ENCODE measurements at places on chromosomes 1 and 21.

DNA sequence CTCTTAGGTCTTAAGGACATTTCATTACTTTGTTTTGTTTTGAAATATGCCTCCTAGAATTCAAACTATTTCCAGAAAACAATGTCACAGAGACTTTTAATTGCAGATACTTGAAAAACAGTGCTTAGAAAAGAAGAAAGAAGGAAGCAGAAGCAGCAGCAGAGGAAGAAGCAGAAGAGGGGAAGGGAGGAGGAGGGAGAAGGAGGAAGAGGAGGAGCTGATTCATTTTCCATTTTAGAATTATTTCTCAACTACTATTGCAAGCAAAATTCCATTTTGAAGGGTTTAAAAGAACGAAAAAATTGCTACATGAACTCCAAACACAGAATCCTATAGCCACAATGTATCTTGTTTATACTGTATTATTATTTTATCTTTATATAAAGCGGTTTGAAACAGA is 13.9 kb downstream of the RC3H1 start:
- peaks cover 48% of the 10 kb centered on the region for H3K4me1 ChIP-seq
- H3K4me3 ChIP-seq, result no peak overlapping the region
- no peak for DNase-seq

GRCh38 chr1:115404911-115405310 is 66.9 kb upstream of the NGF start:
- no peak overlapping the region for H3K27ac ChIP-seq
- H3K4me1 ChIP-seq, result no peaks in the 10 kb centered on the region
- no peak overlapping the region for H3K4me3 ChIP-seq
- peaks cover 6% of the 10 kb centered on the region for H3K27me3 ChIP-seq
- DNase-seq, result no peak

GRCh38 chr1:232675260-232675659 is 45.3 kb upstream of the SIPA1L2 start:
- no peaks in the 10 kb centered on the region for H3K36me3 ChIP-seq
- DNase-seq, result no peak
- no peaks in the 10 kb centered on the region for H3K4me1 ChIP-seq
- H3K4me3 ChIP-seq, result no peak overlapping the region
- H3K27ac ChIP-seq, result no peak overlapping the region
- peaks cover under 1% of the 10 kb centered on the region for H3K27me3 ChIP-seq

DNA sequence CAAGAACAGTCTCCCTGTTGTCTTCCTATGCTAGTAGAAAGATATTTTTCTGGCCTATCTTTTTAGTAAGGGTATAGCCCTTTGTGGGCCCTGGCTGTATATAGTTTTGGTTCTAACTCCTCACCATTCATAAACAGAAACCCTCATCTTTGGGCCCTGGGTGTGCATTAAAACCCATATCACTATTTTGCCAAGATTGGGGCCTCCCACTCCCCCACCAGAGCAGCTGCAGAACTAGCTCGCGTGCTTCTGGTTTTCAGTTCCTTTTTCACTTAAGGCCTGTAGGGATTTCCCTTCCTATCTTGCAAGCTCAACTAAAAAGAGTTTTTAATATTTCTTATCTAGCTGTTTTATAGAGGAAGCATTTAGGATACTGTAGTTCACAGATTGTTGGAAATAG is 106.4 kb downstream of the RGL1 start:
- peaks cover 22% of the 10 kb centered on the region for H3K4me1 ChIP-seq
- H3K27me3 ChIP-seq, result no peaks in the 10 kb centered on the region
- DNase-seq, result peak; percentile 61
- no peak overlapping the region for H3K4me3 ChIP-seq
- H3K36me3 ChIP-seq, result peaks cover 4% of the 10 kb centered on the region

DNA sequence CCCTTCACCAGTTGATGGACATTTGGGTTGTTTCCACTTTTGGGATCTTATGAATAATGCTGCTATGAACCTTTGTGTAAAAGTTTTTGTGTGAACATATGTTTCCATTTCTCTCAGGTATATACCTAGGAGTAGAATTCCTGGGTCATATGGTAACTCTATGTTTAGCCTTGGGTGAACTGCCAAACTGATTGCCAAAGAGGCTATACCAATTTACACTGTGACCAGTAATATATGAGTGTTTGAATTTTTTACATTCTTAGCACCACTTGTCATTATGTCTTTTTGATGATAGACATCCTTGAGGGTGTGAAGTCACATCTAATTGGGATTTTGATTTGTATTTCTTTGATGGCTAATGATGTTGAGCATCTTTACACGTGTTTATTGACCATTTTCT is 290.1 kb downstream of the DUSP10 start:
- no peaks in the 10 kb centered on the region for H3K36me3 ChIP-seq
- peaks cover 14% of the 10 kb centered on the region for H3K4me1 ChIP-seq
- H3K27ac ChIP-seq, result no peak overlapping the region

GRCh38 chr21:29376556-29376955 is 77.8 kb downstream of the BACH1 start:
- no peaks in the 10 kb centered on the region for H3K27me3 ChIP-seq
- peaks cover 8% of the 10 kb centered on the region for H3K36me3 ChIP-seq
- H3K27ac ChIP-seq, result no peak overlapping the region
- peaks cover 15% of the 10 kb centered on the region for H3K4me1 ChIP-seq

GRCh38 chr1:203985044-203985443 is 87.9 kb upstream of the SOX13 start:
- H3K27ac ChIP-seq, result no peak overlapping the region
- DNase-seq, result no peak
- H3K36me3 ChIP-seq, result no peaks in the 10 kb centered on the region
- H3K27me3 ChIP-seq, result no peaks in the 10 kb centered on the region
- no peaks in the 10 kb centered on the region for H3K4me1 ChIP-seq
- no peak overlapping the region for H3K4me3 ChIP-seq

DNA sequence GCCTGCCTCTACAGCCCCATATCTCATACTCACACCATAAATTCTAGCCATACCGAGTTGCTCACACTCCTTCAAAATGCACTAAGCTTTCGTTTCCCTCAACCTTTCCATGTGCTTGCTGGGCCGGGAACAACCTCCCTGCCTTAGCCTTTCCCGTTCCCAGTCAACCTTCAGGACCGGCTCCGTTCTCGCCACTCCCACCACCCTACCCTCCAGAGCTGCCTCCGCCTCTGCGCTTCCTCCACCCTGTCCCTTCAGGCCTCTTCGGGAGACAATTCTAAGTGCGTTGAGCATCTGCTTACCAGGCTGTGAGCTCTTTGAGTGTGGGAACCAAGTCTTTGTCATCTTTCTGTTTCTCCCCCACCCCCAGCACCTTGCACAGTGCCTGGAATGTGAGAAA is 31.6 kb downstream of the KCNN3 start:
- no peak overlapping the region for H3K27ac ChIP-seq
- H3K4me1 ChIP-seq, result no peaks in the 10 kb centered on the region
- peaks cover 1% of the 10 kb centered on the region for H3K27me3 ChIP-seq

DNA sequence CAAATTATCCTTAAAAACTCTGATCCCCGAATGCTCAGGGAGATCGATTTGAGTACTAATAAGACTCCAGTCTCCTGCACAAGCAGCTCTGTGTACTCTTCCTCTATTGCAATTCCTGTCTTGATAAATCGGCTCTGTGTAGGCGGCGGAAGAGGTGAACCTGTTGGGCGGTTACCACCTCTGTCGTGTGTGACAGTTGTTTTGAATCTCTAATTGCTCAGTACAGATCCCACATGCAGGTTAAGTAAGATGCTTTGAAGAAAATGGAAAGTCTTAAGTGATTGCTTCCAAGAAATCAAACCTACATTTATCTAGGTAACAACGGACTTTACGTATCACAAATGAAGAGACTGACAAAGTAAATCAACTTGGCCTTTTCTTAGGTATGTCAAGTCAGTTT is 35.5 kb downstream of the COA6 start:
- H3K27ac ChIP-seq, result peak overlapping the region; percentile 84
- H3K27me3 ChIP-seq, result no peaks in the 10 kb centered on the region
- peak; percentile 87 for DNase-seq

GRCh38 chr1:154948079-154948478 is 7.8 kb downstream of the PBXIP1 start:
- H3K4me1 ChIP-seq, result peaks cover 46% of the 10 kb centered on the region
- no peak for DNase-seq
- H3K36me3 ChIP-seq, result peaks cover 20% of the 10 kb centered on the region
- H3K27ac ChIP-seq, result no peak overlapping the region

- no peaks in the 10 kb centered on the region for H3K27me3 ChIP-seq
- peaks cover 9% of the 10 kb centered on the region for H3K4me1 ChIP-seq
- H3K27ac ChIP-seq, result no peak overlapping the region
Measured at GRCh38 chr1:213070406-213070805, 19.4 kb downstream of the RPS6KC1 start.

DNA sequence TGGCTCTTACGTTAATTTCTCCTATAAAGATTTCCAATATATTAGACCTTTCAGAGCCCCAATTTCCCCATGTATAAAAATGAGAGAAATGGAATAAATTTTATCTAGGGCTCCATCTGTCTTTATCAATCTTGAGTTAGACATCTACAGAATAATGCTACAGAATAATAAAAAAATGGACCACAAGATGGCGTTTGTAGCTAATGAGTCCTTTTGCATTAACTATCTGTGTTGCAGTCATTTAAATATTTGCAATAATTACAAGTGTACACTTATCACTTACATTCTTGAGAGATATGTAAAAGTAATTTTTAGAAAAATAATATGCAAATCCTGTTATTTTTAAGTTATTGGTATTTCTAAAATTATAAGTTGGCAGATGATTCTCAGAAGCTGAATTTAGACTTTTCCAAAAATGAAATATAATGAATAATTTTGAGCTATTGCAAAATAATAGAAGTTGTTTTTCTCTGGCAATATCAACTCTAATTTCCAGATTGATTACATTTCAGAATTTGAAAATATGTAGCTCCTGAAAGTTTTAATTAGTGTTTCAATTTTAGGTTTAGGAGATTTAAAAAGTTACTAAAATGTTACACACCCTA is 87.7 kb downstream of the SNX7 start:
- no peak overlapping the region for H3K4me3 ChIP-seq
- no peak overlapping the region for H3K27ac ChIP-seq
- no peak for DNase-seq
- H3K36me3 ChIP-seq, result no peaks in the 10 kb centered on the region

GRCh38 chr1:22530715-22531114 is 32.6 kb upstream of the EPHA8 start:
- no peaks in the 10 kb centered on the region for H3K27me3 ChIP-seq
- no peak overlapping the region for H3K4me3 ChIP-seq
- no peak for DNase-seq
- no peaks in the 10 kb centered on the region for H3K4me1 ChIP-seq
- H3K36me3 ChIP-seq, result peaks cover 1% of the 10 kb centered on the region
- no peak overlapping the region for H3K27ac ChIP-seq

- no peaks in the 10 kb centered on the region for H3K27me3 ChIP-seq
- no peaks in the 10 kb centered on the region for H3K4me1 ChIP-seq
- H3K27ac ChIP-seq, result no peak overlapping the region
- H3K36me3 ChIP-seq, result peaks cover 11% of the 10 kb centered on the region
Measured at GRCh38 chr1:10361515-10361914, 37.3 kb upstream of the PGD start.

DNA sequence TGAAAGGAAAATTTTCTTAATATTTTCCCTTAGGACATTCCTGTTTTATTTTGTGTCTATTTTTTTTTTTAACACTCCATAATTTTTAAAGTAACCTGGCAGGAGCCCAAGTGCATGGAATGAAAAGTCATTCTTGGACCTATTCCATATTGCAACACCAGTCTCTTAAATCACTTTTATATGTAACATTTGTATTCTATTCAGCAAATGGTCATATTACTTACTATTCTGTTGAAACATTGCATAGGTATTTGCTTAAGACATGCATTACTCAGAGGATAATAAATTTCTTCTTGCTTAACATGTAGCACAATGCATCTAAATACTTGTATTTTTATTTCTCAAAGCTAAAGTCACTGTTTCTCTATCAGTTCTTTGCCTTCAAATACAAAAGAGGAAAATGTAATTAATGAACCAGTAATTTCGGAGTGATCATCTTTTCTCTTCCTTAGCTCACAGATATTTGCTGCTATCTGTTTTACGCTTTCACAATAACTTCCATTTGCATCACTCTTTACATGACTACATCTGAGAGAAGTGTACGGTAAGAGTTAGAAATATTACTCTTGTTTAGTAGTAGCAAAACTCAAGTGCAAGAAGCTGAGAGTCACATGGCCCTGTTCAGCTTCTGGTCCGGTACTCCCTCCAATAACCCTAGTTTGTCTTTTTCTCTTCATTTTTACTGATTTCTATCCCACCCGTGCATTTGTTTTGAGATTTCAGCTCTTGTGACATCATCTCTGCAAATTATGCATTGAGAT is 394.8 kb downstream of the USP25 start:
- H3K36me3 ChIP-seq, result no peaks in the 10 kb centered on the region
- no peak overlapping the region for H3K27ac ChIP-seq
- H3K4me3 ChIP-seq, result no peak overlapping the region
- no peak for DNase-seq
- no peaks in the 10 kb centered on the region for H3K27me3 ChIP-seq

DNA sequence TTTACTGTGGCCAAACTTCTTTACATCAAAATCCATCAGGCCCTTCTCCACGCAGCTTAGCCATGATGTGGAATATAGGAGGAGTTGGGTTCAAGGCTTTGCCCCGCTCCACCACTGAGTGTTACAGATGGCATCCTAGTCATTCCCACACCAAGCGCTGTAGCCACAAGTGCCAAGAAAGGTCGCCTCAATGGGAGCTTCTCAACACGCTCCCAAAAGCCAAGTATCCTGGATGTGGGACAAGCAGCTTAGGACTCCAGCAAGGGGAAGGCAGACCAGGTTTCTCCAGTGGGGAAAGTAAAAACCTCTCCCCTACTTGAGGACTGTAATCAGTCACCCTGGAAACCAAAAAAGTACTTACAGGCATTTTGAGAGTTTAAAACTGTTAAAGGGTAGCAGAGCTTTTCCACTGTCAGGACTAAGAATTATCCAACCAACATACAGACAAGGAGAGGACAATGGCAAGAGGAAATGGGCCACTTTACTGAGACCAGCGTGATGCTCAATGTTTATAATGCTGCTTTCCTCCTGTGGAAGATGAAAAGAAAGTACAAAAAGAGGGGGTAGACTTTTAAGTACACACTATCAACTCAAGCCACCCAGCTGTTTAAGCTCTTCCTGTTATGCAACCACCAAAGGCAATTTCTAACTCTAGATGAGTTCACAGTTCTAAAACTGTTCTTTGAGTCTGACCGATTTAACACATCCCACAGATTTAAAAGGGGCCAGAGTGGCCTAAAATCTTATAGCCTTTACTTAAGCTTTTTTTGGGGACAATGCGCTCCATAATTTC is 120.7 kb upstream of the KRTAP19-8 start:
- no peak for DNase-seq
- peak overlapping the region; percentile 3 for H3K4me3 ChIP-seq
- peaks cover 84% of the 10 kb centered on the region for H3K4me1 ChIP-seq
- no peaks in the 10 kb centered on the region for H3K27me3 ChIP-seq
- peaks cover 49% of the 10 kb centered on the region for H3K36me3 ChIP-seq

GRCh38 chr1:112855152-112855828 is 100.7 kb downstream of the SLC16A1 start:
- peaks cover 32% of the 10 kb centered on the region for H3K27me3 ChIP-seq
- no peak overlapping the region for H3K4me3 ChIP-seq
- H3K36me3 ChIP-seq, result no peaks in the 10 kb centered on the region
- H3K27ac ChIP-seq, result no peak overlapping the region
- no peak for DNase-seq
- peaks cover 5% of the 10 kb centered on the region for H3K4me1 ChIP-seq
